ENCODE measurements at places on chromosomes 2 and 18.

- no peak for DNase-seq
Measured at GRCh38 chr2:217942731-217943335, 60.0 kb downstream of the TNS1 start.

DNA sequence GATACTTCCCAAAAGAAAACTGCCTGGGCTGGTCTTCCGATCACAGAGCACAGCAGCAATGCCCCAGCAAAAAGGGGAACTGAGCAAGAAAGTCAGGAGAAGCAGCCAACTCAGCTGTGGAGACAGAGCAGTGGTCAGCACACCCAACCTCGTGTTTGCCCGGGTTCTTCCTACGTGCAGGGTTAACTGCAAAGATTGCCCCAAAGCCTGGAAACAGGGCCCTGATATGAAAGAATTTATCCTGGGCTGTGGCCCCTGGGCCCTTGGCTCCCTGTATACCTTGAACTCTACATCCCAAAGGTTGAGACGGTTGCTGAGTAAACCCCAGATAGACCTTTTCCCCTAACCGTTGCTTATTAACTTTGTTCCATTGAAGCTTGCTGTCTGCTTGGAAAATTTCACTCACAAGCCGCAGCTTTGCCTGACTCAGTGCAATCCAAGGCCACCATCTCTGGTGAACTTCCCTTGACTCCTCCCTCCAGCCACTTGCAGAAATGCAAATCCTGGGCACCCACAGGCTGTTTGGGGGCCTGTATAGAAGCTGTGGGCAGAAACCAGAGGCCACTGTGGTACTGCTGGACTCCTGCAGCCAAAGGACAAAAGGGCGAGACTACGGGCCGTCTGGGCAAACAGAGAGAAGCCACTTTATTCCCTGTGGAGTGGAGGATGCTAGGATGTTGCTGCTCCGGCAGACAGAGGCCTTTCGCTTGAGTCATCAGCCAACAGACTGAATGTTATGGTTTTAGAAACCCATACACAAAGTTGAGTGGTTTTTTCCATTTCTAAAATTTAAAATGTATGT is 18.2 kb downstream of the NRP2 start:
- DNase-seq, result no peak

DNA sequence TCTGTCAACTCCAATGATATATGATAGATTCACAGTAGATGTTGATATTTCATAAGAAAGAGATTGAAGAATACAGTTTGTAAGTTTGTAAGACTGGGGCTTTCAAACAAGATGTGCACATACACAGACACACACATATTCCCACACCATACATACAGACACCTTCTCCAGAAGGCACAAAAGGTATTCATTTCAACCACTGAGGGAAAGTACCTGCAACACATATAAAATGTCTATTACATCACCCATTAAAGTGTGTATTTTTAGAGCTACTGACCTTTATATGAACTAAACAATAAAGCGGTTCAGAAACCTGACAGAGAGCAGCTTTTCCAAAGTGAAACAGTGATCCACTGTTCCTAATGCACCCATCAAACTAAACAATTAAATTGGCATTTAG is 53.3 kb downstream of the CCDC148 start:
- no peak for DNase-seq

DNA sequence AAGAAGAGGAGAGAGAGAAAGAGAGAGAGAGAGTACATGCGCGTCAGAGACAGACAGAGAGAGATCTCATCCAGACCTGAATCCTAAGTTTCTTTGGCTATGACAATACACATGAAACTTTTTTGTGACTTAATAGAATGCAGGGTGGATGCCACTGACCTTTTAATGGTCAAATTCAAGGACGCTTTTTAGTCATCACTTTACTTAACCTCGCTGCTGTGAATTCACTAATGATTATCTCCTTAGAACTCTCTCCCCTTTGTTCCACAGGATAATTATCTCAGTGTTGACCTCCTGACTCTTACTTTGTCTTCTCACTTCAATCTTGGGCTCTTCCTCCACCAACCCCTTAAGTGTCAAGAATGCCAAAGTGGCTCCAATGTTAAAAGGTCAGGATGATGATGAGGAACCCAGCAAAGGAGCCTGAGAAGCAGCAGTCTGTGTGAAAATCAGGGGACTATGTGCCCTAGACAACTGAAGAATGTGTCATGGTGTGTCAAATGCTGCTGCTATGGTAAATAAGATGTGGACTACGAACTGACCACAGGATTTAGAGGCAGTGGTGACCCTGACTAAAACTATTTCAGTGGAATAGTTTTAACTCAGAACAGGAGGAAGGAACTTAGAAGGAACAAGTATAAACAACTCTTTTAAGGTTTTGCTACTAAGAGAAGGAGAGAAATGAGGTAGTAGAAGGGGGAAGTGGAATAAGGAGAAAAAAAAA is 382.1 kb downstream of the ZEB2 start:
- no peak for DNase-seq
